ENCODE measurements at places on chromosomes 11 and 22.

DNA sequence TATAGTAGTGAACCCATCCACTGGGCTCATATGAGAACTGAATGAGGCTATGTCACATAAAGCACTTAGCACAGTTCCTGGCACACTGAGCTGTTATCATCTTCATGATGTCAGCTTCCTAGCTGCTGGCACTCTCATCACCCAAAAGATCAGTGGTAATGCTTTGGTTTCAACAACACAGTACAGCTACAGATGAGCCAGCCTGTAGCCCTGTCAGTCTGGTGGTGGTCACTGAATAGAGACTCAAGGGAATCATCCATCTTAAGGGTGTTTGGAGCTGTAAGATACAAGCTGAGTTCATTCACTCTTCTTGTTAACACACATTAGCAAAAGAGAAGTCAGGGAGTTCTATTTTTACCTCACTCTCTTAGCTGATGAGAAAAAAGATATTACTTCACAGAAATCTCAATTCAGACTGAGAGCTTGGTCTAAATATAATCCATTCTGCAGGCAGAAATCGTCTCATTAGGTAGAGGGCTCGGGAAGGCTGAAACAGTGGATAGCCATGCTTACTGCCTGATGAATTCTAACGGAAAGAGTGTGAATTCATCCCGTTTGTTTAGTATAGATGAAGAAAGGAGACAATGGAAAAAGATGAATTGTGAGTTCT, 6.3 kb upstream of the SLC1A2 start:
- no peak for DNase-seq

DNA sequence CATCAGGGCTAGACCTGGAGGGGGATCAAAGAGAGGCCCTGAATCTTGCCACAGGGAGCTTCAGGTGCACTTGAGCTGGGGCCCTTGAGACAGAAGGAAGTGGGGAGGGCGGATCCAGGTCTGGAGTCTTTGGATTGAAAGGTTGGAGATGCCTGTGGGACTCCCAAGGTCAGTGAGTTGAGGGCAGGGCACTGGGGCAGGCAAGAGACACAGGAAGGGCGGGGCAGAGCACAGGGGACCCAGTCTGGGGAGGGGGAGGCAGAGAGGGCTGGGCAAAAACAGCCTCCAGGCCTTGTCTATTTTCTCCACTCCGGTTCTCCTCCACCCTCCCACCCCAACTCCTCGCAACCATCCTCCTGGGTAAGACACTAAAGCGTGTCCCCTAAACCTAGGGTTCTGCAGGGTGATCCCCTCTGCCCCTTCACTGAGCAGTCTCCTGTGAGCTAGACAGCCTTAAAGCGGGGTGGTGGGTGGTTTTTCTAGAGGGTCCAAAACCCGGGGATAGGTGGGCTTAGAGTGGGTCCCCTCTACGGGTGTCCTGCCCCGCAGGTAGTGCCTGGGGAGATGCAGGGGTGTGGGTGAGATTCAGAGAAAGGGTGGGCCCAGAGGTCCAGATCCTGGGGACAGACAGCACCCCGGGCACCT, 38.6 kb upstream of the CELSR1 start:
- DNase-seq: no peak

DNA sequence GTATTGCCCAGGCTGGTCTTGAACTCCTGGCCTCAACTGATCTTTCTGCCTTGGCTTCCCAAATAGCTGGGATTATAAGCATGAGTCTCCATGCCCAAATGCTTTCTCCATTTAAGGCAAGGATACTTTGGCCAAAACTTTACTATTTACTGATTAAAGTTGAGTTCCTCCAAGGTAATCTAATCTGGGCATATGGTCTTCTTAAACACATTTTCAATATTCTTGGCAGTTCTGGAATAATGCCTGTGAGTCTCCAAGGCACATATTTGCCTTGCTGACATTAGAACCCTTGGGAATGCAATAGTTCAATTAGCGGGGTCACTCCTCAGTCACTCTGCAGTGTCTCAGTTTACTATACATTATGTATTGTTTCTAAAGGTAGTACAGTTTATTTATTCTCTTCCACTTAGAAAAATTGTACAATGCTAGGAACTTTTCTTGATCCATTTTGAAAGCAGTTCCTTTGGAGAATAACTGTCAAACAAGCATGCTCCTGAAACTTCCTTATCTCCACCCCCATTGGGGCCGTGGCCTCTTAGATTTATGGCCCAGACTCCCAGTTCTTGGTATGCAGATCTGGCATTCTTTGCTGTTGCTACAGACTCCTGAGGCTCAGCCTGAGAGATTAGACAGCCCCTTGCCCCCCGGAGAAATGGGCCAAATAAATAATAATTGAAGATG, 13.1 kb upstream of the RAB38 start:
- no peak for DNase-seq

- DNase-seq: no peak
Observed at GRCh38 chr11:14713496-14714244, 70.1 kb downstream of the PDE3B start.

- no peak for DNase-seq
Observed at GRCh38 chr11:35083431-35084238, 55.3 kb upstream of the CD44 start.

DNA sequence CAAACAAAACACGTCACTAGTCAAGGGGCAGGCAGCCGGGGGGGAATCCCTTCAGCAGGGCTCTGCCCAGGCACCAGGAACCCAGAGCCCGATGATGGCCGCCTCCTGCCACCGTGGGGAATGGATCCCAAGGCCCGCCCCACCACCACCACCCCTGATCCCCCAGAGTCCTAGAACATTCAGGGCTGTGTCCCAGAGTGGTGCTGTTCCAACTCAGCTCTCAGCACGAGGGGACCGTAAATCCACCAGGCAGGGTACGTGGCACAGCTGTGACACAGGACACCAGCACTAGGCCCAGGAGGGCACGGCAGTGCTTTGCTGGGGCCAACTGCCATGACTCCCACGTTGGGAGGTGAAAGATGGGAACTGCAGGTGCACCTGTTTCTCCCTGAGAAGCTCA, 29.6 kb downstream of the ANO1 start:
- DNase-seq: no peak

Measured in stimulated activated CD4-positive, alpha-beta T cell treated with anti-CD3 and anti-CD28 coated beads, TNF-alpha, amount 100 ng/mL, for 4 hours (primary cell).